Activated naive CD4-positive, alpha-beta T cell treated with anti-CD3 and anti-CD28 coated beads for 36 hours (primary cell): ENCODE measurements at places on chromosomes 7 and 10.
A peak's percentile ranks its signal among the peaks of the same experiment; 100 is the strongest.

- H3K4me3 ChIP-seq = no peak overlapping the region
- DNase-seq = no peak
- H3K4me1 ChIP-seq = no peaks in the 10 kb centered on the region
- H3K27ac ChIP-seq = no peak overlapping the region
- peaks cover 8% of the 10 kb centered on the region for H3K27me3 ChIP-seq
- H3K36me3 ChIP-seq = no peaks in the 10 kb centered on the region
Measured at GRCh38 chr7:97630116-97630515, 101.8 kb upstream of the TAC1 start.

DNA sequence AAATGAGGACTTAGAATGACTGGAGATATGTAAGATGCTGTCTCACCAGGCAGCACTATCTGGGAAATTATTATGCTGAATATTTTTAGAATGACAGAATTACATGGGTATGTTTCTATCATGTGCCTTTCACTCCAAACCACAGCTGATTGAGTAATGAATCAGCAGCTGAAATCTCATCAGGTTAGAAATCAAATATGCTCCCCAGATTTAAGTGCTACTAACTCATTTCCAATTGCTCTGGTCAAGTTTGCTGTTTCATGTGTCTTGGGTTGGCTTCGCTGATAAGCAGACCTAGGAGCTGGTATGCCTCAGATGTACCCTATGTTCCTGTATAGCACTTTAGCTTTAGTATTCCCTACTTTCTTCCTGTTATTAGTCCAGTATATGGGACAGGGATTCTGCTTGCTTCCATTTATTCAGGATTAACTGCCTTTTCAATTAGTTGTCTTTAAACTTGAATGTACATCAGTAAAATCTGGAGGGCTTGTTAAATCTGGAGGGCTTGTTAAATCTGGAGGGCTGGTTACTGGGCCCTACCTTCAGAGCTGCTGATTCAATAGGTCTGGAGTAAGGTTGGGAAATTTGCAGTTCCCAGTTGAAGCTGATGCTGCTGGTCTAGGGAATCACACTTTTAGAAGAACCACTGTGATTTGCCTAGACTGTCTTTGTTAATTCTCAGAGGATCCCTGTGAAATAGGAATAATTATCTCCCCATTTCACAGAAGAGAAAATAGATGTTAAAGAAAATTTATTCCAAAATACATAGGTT is 172.9 kb downstream of the DKK1 start:
- no peaks in the 10 kb centered on the region for H3K27me3 ChIP-seq
- no peak overlapping the region for H3K27ac ChIP-seq

DNA sequence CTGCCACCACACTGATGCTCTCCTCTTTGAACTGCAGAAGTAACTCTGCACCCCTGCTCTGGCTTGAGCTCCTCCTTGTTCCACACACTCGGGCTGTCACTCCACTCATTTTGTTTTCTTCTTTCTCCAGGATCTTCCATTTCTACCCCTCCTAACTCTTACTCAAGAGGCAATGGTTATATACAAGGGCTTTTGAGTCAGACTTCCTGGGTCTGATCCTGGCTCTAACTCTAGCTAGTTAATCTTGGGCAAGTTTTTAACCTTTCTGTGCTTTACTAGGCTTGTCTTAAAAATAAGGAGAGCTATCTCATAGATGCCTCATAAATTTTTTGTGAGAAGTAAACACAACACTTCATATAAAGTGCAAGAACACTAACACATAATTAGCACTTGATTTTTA is 45.3 kb upstream of the GNAI1 start:
- H3K27ac ChIP-seq = no peak overlapping the region
- no peak overlapping the region for H3K4me3 ChIP-seq
- no peaks in the 10 kb centered on the region for H3K4me1 ChIP-seq
- no peaks in the 10 kb centered on the region for H3K36me3 ChIP-seq

DNA sequence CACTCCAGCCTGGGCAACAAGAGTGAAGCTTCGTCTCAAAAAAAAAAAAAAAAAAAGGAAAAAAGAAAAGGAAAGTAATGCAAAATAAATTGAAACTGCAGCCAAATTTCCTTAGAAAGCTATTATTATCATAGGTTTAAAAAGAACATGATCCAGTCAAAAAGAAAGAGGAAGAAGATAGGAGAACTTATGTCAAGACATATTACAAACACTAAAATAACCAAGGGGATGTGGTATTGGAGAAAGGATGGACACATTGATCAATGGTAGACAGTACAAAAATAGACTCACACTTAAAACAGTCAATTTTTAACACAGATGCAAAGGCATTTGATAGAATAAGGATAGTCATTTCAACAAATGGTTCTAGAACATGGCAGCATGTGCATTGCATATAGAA is 27.3 kb upstream of the PFKP start:
- no peak for DNase-seq
- H3K4me1 ChIP-seq = peaks cover 5% of the 10 kb centered on the region
- H3K27me3 ChIP-seq = peaks cover 15% of the 10 kb centered on the region
- no peak overlapping the region for H3K27ac ChIP-seq
- no peaks in the 10 kb centered on the region for H3K36me3 ChIP-seq
- no peak overlapping the region for H3K4me3 ChIP-seq

- H3K4me1 ChIP-seq = peaks cover 52% of the 10 kb centered on the region
- H3K36me3 ChIP-seq = peaks cover 4% of the 10 kb centered on the region
- H3K27ac ChIP-seq = no peak overlapping the region
- DNase-seq = no peak
- no peak overlapping the region for H3K4me3 ChIP-seq
- H3K27me3 ChIP-seq = no peaks in the 10 kb centered on the region
Measured at GRCh38 chr7:112933598-112933997, 143.4 kb upstream of the TMEM168 start.

GRCh38 chr10:100081075-100082001 is at the start of gene CPN1:
CPN1 (minus strand) TSS chr10:100081869; CDS start chr10:100081625, 244 bp downstream.
- H3K27ac ChIP-seq = no peak within 1 kb of the TSS
- no peak within 1 kb of the TSS for H3K4me3 ChIP-seq
- H3K4me1 ChIP-seq = no peaks in the 10 kb centered on the region
- DNase-seq = no peak
- H3K36me3 ChIP-seq = no peaks in the 10 kb centered on the region
- peaks cover 12% of the 10 kb centered on the region for H3K27me3 ChIP-seq

- no peak overlapping the region for H3K27ac ChIP-seq
- no peak overlapping the region for H3K4me3 ChIP-seq
- H3K27me3 ChIP-seq = no peaks in the 10 kb centered on the region
- H3K36me3 ChIP-seq = no peaks in the 10 kb centered on the region
- no peak for DNase-seq
Measured at GRCh38 chr10:65611592-65611991, 1314.2 kb upstream of the LRRTM3 start.

- no peak overlapping the region for H3K4me3 ChIP-seq
- peak; percentile 12 for DNase-seq
- H3K4me1 ChIP-seq = no peaks in the 10 kb centered on the region
Measured at GRCh38 chr10:84237199-84238051, 3.9 kb downstream of the LRIT1 start.

DNA sequence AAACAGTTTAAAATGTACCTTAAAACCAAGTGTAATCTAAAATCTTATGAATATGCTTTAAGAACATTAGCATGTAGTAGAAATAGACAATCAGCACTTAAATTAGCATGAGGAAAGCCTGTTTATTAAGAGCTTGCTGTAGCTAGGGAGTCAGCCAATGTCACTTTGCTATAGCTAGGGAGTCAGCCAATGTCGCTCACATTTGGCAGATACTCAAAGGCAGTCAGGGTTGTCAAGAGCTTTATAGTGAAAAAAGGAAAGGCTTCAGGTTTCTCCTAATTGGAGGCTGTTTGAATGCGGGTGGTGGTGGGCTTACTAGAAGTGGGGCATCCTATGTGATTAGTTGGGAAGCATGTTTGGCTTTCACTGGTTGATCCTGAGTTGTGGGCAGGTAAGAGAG is 226.2 kb upstream of the DGKB start:
- no peaks in the 10 kb centered on the region for H3K27me3 ChIP-seq
- H3K27ac ChIP-seq = no peak overlapping the region
- H3K4me3 ChIP-seq = no peak overlapping the region
- no peaks in the 10 kb centered on the region for H3K36me3 ChIP-seq
- no peak for DNase-seq

- H3K4me1 ChIP-seq = no peaks in the 10 kb centered on the region
- no peak overlapping the region for H3K27ac ChIP-seq
- no peaks in the 10 kb centered on the region for H3K27me3 ChIP-seq
- no peaks in the 10 kb centered on the region for H3K36me3 ChIP-seq
Measured at GRCh38 chr7:20403331-20403730, 72.6 kb downstream of the ITGB8 start.

DNA sequence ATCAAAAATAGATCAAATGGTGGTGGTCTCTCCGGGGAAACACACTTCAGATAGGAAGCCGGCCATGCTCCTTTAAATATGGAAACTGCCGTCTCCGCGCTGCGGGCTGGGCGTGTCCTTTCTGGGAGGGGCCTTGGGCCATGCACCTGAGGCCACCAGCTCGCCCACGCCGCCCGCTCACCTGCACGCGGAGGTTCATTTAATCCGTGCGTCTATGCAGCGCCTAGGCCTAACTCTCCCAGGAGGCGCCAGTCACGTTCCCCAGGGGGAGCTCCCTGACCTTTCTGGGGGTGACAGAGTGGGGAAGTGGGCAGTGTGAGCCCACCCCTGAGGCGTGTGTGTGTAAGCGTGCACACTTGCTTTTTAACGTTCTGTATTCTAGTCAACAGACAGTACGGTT is 64.0 kb downstream of the C10orf143 start:
- H3K27ac ChIP-seq = no peak overlapping the region
- H3K36me3 ChIP-seq = no peaks in the 10 kb centered on the region
- no peak for DNase-seq
- H3K27me3 ChIP-seq = peaks cover 11% of the 10 kb centered on the region
- H3K4me3 ChIP-seq = no peak overlapping the region

GRCh38 chr10:90319188-90319914 is 538.5 kb downstream of the HTR7 start:
- H3K4me1 ChIP-seq = peaks cover 2% of the 10 kb centered on the region
- peaks cover 2% of the 10 kb centered on the region for H3K27me3 ChIP-seq
- peak; percentile 21 for DNase-seq

DNA sequence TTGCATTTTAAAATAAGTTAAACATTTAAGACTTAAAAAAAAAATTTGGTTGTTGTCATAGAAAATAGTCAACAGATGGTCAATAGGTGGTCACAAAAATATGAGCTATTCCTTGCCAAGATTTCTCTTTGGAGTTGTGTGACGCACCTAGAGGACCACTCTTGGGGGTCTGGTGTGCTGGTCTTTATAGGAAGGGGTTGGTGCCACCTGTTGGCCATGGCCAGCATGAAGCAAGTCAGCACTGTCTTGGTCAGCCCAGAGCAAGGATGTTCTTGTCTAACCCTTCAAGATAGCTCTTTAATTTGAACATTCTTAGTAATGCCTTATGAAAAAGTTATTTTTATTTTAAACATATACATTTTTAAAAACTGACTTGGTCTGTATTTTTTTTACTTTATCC is 267.9 kb upstream of the CNTNAP2 start:
- no peak for DNase-seq
- no peaks in the 10 kb centered on the region for H3K4me1 ChIP-seq
- no peak overlapping the region for H3K4me3 ChIP-seq

DNA sequence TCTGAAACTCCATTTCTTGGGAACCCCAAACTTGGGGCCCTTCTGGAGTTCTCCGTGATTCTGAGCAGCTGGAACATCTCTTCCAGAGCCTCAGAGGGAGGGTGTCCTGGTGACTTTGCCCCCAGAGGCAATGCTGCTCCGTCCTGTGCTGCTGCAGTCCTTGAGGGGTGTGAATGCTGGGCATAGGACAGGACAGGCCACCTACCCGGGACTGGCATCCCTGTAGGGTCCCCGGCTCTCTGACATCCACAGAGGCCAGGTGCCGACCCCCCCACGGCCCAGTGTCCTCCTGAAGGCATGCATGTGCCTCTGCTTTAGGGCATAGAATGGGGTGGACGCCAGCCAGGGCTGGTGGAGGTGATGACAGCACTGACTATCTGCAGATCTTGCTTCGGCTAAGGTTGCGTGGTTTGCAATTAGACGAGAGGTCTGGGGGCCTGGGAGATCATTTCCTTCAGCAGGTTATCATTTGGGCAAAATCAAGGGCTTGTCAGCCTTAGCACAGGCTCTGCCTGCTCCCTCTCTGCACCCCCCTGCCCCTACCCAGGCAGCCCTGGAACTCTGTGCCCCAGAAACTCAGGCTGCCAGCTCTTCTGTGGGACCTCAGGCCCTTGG is 136.9 kb upstream of the GPR26 start:
- H3K4me1 ChIP-seq = no peaks in the 10 kb centered on the region
- H3K4me3 ChIP-seq = no peak overlapping the region
- H3K36me3 ChIP-seq = no peaks in the 10 kb centered on the region
- no peak for DNase-seq

- H3K4me1 ChIP-seq = no peaks in the 10 kb centered on the region
- no peak for DNase-seq
- no peak overlapping the region for H3K4me3 ChIP-seq
- no peaks in the 10 kb centered on the region for H3K36me3 ChIP-seq
Measured at GRCh38 chr7:19834566-19834965, 61.1 kb upstream of the TMEM196 start.

GRCh38 chr10:133210398-133211140 is 19.4 kb upstream of the UTF1 start:
- H3K4me3 ChIP-seq = no peak overlapping the region
- H3K27me3 ChIP-seq = no peaks in the 10 kb centered on the region
- no peak for DNase-seq
- H3K27ac ChIP-seq = no peak overlapping the region

GRCh38 chr7:95201727-95202126 is 122.6 kb downstream of the PON1 start:
- no peak for DNase-seq
- H3K4me1 ChIP-seq = no peaks in the 10 kb centered on the region
- H3K27me3 ChIP-seq = peaks cover 3% of the 10 kb centered on the region
- no peak overlapping the region for H3K27ac ChIP-seq

DNA sequence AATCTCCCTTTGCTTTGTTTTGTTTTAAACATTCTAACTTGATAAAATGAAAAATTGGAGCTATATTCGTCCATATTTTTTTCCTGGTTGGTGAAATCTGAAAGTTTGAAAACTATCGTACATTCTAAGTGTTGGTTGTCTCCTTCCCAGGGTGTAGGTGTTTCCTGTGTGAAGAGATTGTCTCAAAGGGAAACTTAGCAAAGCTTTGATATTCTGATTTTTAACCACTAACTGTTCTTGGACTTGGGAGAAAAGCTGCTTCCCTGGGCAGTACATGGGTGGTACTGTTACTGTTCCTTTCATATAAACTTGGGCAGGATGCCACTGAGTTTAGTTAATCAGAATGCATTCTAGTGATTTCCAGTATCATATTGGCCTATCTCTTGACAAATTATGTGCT is 253.5 kb upstream of the LRGUK start:
- H3K27me3 ChIP-seq = no peaks in the 10 kb centered on the region
- H3K36me3 ChIP-seq = peaks cover 12% of the 10 kb centered on the region
- H3K4me1 ChIP-seq = peaks cover 22% of the 10 kb centered on the region
- DNase-seq = no peak
- no peak overlapping the region for H3K4me3 ChIP-seq

DNA sequence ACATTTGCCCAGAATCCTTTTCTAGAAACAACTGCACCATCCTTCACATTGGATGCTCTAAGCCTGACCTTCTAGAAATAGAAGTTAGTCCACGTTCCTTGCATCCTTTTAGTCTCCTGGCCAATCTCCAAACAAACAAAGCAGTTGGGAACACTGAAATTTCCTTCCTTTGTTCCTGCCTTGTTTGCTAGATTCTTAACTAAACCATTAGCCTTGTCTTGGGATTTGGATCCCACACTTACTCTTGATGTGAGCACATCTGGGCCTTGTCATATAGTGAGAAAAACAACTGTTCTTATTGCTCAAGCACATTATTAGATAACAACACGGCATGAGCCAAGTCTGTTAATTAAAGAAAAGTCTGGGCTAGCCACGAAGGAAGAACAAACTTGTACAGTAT is 319.3 kb upstream of the GHITM start:
- no peaks in the 10 kb centered on the region for H3K27me3 ChIP-seq
- no peak overlapping the region for H3K27ac ChIP-seq

GRCh38 chr10:110074298-110074697 is 66.5 kb downstream of the ADD3 start:
- peaks cover 83% of the 10 kb centered on the region for H3K4me1 ChIP-seq
- peak; percentile 66 for DNase-seq
- H3K36me3 ChIP-seq = no peaks in the 10 kb centered on the region
- no peaks in the 10 kb centered on the region for H3K27me3 ChIP-seq
